Stimulated activated CD8-positive, alpha-beta memory T cell treated with anti-CD3 and anti-CD28 coated beads, Interleukin-4, amount 100 ng/mL, for 1 hour (primary cell): ENCODE measurements at places on chromosomes 7 and 10.

GRCh38 chr7:148982654-148983199, 45.6 kb downstream of the PDIA4 start:
- no peak for DNase-seq

GRCh38 chr10:119502209-119502608, 40.3 kb downstream of the RGS10 start:
- peak; percentile 60 for DNase-seq

DNA sequence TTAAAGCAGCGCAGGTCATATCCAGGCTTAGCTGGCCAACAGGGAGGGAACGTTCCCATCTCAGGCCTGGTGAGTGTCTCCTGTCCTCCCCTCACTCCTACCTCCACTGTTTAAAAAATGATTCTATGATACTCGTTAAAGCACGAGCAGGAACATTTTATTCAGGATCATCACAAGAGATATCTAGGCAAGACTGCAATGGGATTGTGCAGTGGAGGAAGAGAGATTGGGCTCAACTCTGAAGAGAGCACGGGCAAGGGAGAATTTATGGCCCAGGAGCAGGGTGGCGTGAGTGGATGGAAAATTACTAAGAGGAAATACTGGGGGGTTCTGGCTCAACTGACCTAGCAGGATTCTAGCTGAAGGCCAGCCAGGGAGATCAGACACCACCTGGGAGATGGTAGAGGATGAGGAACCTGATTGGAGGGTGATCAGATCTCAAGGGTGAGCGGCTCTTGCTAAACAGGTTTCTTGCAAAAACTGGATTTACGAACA, 9.0 kb upstream of the HSPB1 start:
- no peak for DNase-seq

DNA sequence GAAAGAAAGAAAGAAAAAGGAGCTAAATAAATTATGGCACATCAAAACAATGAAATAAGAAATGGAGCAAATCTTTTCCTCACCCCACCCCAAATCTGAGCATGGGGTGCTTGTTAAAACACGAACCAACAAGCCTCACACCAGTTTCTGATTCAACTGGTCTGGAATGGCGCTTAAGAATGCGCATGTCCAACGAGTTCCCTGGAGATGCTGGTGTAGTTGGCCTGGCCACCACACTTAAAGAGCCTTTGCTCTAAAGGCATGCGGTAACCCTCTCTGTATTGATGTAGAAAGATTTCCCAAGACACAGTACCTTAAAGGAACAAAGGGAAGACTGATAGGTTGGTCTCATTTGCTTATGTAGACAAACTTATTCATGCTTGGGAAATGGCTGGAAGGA, 49.1 kb upstream of the STEAP1B start:
- DNase-seq = no peak

DNA sequence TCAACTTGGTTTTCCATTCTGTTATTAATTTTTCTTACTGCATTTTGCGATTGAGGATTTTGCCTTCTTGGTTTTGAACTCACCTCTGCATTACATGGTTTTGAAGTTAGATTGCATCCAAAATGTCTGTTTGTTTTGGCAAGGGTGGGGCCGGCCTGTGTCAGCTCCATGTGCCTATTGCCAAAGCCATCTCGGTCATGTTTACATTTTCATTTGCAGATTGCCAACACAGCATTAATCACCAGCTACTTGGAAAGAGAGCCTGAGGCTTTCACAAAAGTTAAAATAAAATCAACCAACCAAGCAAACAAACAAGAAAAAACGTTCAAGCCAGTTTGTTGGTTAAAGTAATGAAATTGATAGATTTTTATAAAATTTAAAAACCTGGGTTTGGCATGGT, 695.8 kb downstream of the TYW1 start:
- DNase-seq = no peak
